ENCODE measurements at places on chromosomes 5 and 9.
A peak's percentile ranks its signal among the peaks of the same experiment; 100 is the strongest.

DNA sequence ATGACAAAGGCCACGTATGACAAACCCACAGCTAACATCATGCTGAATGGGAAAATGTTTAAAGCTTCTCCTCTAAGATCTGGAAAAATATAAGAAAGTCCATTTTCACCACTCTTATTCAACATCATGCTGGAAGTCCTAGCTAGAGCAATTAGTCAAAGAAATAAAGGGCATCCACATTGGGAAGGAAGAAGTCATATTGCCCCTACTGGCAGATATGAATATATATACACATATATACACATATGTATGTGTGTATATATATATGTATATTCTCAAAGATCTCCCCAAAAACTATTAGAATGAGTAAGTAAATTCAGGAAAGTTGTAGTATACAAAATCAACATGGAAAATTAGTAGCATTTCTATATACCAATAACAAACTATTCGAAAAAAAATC is 17.1 kb downstream of the APBA1 start:
- H3K4me1 ChIP-seq: no peaks in the 10 kb centered on the region
- H3K36me3 ChIP-seq: no peaks in the 10 kb centered on the region
- no peak for DNase-seq
- H3K4me3 ChIP-seq: no peak overlapping the region

DNA sequence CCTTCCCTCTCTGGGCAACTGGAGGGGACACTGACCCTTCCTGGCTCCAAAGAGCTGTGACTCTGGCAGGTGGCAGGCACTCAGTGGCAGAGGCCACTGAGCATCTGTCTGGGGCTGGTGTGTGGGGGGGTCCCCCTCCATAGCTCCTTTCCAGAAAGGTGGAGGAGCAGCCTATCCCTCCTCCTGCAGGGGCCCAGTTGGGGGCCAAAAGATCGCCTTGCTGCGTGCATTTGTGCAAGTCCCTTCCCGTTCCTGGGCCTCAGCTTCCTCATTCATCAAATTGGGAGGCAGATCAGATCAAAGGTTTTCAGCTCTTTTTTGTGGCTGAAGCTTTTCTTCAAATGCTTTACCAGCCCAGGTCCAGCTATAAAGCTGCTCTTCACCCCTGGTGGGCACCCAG is 77.7 kb downstream of the NTNG2 start:
- H3K36me3 ChIP-seq: no peaks in the 10 kb centered on the region
- no peak overlapping the region for H3K4me3 ChIP-seq
- no peak overlapping the region for H3K27ac ChIP-seq
- peaks cover 13% of the 10 kb centered on the region for H3K4me1 ChIP-seq
- no peak for DNase-seq

- H3K36me3 ChIP-seq: no peaks in the 10 kb centered on the region
- H3K4me3 ChIP-seq: no peak overlapping the region
- no peak overlapping the region for H3K27ac ChIP-seq
- DNase-seq: no peak
- peaks cover 1% of the 10 kb centered on the region for H3K4me1 ChIP-seq
- no peaks in the 10 kb centered on the region for H3K27me3 ChIP-seq
Measured at GRCh38 chr5:95669540-95669939, 13.3 kb downstream of the SPATA9 start.

GRCh38 chr5:1883120-1883924 is 597 bp upstream of the IRX4 start:
- no peaks in the 10 kb centered on the region for H3K36me3 ChIP-seq
- no peak for DNase-seq
- H3K27ac ChIP-seq: peak overlapping the region; percentile 97
- peaks cover 10% of the 10 kb centered on the region for H3K4me1 ChIP-seq
- H3K27me3 ChIP-seq: no peaks in the 10 kb centered on the region

DNA sequence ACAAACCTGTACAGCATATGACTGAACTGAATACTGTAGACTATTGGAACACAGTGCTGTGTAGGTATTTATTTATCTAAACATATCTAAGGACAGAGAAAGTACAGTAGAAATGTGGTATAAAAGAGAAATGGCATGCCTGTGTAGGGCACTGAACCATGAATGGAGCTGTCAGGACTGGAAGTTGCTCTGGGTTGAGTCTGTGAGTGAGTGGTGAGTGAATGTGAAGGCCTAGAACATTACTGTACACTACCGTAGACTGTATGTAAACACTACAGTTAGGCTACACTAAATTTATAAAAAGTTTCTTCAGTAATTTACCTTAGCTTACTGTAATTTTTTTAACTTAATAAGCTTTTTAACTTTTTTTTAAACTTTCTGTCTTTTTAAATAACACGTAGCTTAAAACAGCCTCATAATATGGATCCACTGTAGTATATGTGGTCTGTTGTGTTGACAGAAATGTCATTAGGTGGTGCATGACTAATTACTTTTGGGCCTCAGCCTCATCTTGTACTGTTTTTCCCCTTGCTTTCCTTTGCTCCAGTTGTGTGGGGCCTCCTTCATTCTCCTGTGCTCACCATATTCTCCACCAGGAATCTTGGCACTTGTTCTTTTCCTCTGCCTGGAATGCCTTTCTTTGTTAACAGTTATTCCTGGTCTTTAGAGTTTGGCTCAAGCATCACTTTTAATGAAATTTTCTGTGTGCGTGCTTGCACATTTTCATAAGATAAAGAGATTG is 8.8 kb downstream of the SPIN1 start:
- H3K4me1 ChIP-seq: peaks cover 39% of the 10 kb centered on the region
- H3K36me3 ChIP-seq: no peaks in the 10 kb centered on the region
- H3K27me3 ChIP-seq: no peaks in the 10 kb centered on the region
- DNase-seq: no peak
- H3K4me3 ChIP-seq: no peak overlapping the region

DNA sequence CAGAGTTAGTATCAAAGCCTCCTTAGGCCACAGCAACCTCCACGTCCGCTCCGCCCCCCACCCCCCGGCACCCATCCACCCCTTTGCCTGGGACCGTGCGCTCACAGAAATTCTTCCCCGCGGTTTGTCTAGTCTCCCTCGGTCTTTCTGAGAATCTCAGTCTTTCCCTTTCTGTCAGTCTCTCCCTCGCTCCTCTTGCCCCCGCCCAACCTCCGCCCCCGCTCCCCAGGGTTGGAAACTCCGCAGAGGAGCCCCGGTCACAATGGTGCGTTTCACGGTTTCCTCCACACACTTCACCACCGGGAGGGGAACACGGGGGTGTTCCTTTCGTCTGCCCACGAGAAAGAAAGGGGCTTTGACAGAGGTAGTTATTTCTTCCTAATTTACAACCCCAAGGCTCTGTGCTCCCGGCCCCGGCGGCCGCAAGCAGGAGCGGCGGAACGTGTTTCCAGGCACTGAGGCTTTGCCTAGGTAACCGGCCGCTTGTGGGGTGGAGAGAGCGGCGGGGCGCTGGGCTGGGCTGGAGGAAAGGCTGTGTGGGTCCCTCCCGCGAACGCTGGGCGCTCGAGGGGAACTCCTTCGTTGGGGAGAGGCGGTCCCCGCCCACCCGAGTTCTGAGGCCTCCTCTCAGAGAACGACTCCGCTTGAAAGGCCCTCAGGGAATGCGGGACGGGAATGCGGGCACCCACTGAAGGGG is 2.1 kb downstream of the NR4A3 start:
- no peaks in the 10 kb centered on the region for H3K36me3 ChIP-seq
- no peak for DNase-seq
- H3K27me3 ChIP-seq: no peaks in the 10 kb centered on the region
- H3K4me1 ChIP-seq: peaks cover 6% of the 10 kb centered on the region
- peak overlapping the region; percentile 84 for H3K4me3 ChIP-seq
- no peak overlapping the region for H3K27ac ChIP-seq

GRCh38 chr5:32837211-32837610 is 126.1 kb downstream of the NPR3 start:
- no peaks in the 10 kb centered on the region for H3K27me3 ChIP-seq
- no peak overlapping the region for H3K27ac ChIP-seq
- H3K4me3 ChIP-seq: no peak overlapping the region
- no peaks in the 10 kb centered on the region for H3K36me3 ChIP-seq
- DNase-seq: no peak

GRCh38 chr5:31850981-31851689 is 212.2 kb downstream of the PDZD2 start:
- H3K4me3 ChIP-seq: no peak overlapping the region
- H3K27ac ChIP-seq: no peak overlapping the region
- H3K4me1 ChIP-seq: no peaks in the 10 kb centered on the region

- no peak overlapping the region for H3K4me3 ChIP-seq
- no peak overlapping the region for H3K27ac ChIP-seq
- H3K4me1 ChIP-seq: peaks cover 4% of the 10 kb centered on the region
- H3K36me3 ChIP-seq: no peaks in the 10 kb centered on the region
- DNase-seq: no peak
Measured at GRCh38 chr9:136625101-136626065, 37.3 kb upstream of the EGFL7 start.

- no peaks in the 10 kb centered on the region for H3K27me3 ChIP-seq
- no peaks in the 10 kb centered on the region for H3K36me3 ChIP-seq
- no peak for DNase-seq
Measured at GRCh38 chr9:107952773-107953172, 463.2 kb upstream of the KLF4 start.

DNA sequence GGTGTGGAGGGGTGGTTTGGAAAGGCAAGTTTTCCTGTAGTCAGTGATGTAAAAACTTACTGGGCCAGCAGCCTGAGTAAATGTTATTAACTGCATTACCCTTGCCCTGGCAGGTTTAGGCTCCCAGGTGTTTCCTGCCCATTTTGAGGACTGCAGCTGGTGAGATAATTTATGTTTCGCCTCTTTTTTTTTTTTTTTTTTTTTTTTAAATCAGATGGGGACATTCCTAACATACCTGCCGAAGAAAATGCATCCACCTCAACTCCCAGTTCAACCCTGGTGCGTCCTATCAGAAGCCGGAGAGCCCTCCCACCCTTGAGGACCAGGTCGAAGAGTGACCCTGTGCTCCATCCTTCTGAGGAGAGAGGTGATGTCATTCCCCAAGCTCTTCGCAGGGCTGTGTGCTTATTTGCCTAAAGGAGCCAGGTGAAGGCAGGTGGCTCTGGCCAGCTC is 60.6 kb downstream of the ENTREP1 start:
- H3K4me3 ChIP-seq: no peak overlapping the region
- H3K27ac ChIP-seq: no peak overlapping the region

DNA sequence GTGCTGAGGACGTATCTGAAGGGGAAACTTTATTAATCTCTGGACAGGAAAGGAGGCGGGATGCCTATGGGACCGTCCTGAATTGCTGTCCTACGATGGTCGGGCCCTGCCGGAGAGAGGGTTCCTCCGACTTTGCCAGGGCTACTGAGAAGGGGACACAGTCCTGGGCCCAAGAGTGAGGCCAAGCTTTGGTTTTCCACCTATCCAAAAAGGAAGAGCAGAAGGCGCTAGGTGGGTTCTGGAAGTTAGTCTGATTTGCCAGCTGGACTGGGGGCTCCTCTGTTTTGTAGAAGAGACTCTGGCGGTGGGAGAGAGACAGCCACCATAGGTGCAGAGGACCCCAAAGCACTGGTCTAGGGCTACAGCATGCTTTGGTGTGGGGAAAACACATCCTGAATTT is 243.8 kb upstream of the IRX4 start:
- no peak for DNase-seq
- H3K4me1 ChIP-seq: no peaks in the 10 kb centered on the region
- H3K27ac ChIP-seq: no peak overlapping the region
- peaks cover 4% of the 10 kb centered on the region for H3K27me3 ChIP-seq

- H3K4me3 ChIP-seq: no peak overlapping the region
- no peak overlapping the region for H3K27ac ChIP-seq
- H3K4me1 ChIP-seq: no peaks in the 10 kb centered on the region
Measured at GRCh38 chr5:81180780-81181460, 52.2 kb upstream of the CKMT2 start.

DNA sequence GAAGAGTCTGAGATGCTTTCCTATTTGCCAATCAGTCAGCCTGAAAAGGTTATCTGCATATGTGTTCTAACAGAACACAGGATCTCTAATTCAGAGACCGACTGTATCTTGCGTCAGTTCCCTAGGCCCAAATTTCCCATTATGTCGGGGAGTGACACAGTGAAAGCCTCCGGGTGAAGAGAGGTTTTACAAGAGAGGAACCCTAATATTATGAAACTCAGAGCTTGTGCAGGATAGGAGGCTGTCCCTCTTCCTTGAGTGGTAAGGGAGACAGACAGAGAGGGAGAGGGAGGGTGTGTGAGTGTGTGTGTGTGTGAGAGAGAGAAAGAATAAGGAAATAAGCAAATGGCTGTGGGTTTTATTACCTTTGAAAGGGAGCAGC is 1.9 kb downstream of the CD14 start:
- H3K4me3 ChIP-seq: no peak overlapping the region
- H3K27me3 ChIP-seq: no peaks in the 10 kb centered on the region
- H3K4me1 ChIP-seq: no peaks in the 10 kb centered on the region
- no peak for DNase-seq
- no peaks in the 10 kb centered on the region for H3K36me3 ChIP-seq
- no peak overlapping the region for H3K27ac ChIP-seq

DNA sequence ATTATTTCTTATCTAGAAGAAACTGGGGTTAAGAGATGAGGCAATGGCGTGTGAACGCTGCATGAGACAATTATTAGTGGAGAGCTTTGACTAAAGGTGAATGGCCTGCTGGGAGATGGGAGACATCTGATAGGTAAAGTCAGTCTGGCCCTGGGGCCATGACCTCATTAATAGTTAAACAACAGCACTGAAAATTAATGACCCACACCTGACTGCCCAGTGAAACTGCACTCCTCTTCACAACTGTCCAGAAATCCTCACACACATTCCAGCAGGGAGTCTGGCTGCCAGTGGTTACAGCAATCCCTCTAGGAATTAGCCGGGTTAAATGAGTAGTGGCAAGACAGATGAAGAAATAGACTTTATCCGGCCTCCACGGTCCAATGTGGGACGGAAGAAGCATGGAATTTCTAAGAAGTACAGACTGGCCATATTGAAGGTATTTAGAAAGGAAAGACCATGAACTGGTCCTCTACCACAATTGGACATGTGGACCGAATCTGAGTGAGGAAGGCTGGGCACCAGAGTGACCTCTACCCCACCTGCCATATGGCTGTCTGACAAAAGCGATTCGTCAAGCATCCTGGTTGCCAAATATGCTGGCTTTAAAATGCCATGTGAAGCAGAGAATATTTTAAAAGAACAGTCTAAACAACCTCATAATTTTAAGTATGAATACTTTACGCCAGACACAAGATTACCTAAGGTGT is 138.4 kb downstream of the EFNA5 start:
- H3K4me1 ChIP-seq: no peaks in the 10 kb centered on the region
- H3K36me3 ChIP-seq: no peaks in the 10 kb centered on the region
- no peaks in the 10 kb centered on the region for H3K27me3 ChIP-seq
- DNase-seq: no peak

GRCh38 chr9:98406469-98406868 is 151.0 kb upstream of the TBC1D2 start:
- H3K4me1 ChIP-seq: no peaks in the 10 kb centered on the region
- no peak overlapping the region for H3K27ac ChIP-seq
- H3K4me3 ChIP-seq: no peak overlapping the region

DNA sequence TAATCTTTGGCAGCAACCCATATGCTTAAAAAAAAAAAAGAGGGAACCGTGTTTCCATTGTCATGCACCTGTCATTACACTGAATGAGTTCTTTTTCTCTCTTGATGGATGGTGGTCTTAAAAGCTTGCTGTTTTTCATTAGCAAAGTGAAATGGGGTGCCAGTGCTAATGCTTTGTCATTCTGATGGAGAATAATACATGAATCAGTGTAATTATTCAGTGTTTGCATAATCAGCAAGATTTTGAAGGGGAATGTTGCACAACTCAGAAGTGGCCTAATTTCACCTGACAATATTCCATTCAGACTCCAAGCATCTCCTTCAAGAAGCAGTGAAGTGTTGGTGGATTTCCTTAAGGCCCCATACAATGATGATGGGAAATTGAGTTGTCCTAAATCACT is 38.1 kb downstream of the MAP1B start:
- no peaks in the 10 kb centered on the region for H3K36me3 ChIP-seq
- H3K4me3 ChIP-seq: no peak overlapping the region
- no peaks in the 10 kb centered on the region for H3K27me3 ChIP-seq
- peaks cover 12% of the 10 kb centered on the region for H3K4me1 ChIP-seq
- no peak overlapping the region for H3K27ac ChIP-seq
